ENCODE measurements at places on chromosomes 3 and 15. TPM values are rescaled to one million over a fixed set of nuclear protein-coding genes. Genes with fewer than 3 reads are reported as not detected.
A peak's percentile ranks its signal among the peaks of the same experiment; 100 is the strongest.

The EFHB gene
- 3.4 TPM for total RNA-seq

The GNAI2 gene
- total RNA-seq = 123 TPM

The CMTM8 gene
- 0.89 TPM for total RNA-seq

The NANOGP8 gene
- not detected for total RNA-seq

The PLSCR4 gene
- 61.3 TPM for total RNA-seq

The LMAN1L gene
- total RNA-seq = not detected

The CDHR4 gene
- total RNA-seq = 0.10 TPM

The HEMK1 gene
- 4.3 TPM for total RNA-seq

The SCN5A gene
- total RNA-seq = 1.8 TPM

The CAPN3 gene
- total RNA-seq = 34.6 TPM

The SUCNR1 gene
- 2.6 TPM for total RNA-seq

The GP5 gene
- 0.33 TPM for total RNA-seq

DNA sequence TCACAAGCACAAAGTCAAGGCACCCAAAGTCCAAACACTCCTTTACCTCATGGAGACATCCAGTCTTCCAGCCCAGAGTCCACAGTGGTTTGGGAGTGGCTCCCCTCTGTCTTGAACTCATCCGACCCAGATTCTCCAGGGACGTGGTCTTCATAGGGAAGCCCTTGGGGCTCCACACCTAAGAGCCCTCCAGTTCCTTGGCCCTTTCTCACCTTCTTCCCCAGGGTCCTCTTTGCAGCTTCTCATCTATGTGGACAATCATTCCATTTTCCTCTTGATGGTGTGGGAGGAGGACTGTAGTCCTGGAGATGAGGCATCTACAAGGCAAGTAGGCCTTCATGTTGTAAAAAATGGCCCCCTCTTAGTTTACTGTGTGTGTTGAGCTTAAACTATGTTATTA is 87.3 kb upstream of the RNF7 start:
- DNase-seq = no peak

- DNase-seq = no peak
Observed at GRCh38 chr15:62647202-62647842, 395.2 kb upstream of the TPM1 start.

DNA sequence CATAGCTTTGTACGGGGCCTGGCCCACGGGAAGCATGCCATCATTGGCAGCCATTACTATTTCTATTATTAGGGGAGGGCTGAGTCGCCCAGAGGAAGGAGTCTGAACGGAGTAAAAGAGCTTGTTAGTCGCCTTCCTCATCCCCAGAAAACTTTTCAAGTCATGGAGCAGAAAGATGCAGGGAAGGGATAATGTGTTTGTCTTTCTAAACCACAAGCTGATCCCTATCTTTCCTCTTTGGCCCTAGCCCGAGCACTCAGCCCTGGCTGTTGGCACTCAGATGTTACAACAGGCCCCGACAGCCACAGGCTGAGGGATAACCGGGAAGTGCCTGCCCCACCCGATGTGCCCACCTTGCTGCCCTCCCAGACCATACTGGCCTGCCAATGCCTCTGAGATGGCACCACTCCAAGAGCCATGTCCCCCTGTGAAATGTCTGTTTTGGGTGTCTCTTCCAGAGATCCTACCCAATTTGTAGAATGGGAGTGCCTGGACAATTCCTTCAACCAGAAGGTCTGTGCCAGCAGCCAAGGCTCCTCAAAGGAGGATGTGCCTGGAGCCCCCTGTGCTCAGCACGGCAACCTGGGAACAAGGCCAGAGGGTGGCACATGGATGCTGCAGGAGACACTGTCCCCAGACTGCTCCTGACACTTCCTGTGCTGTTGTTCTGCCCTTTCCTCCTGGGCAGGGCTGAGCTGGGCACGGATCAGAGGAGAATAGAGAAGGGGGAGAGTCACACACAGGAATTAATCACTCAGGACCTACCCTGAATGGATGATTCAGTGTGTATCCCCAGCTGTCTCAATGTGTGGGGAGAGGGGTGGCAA is 10.8 kb downstream of the PAK6 start:
- DNase-seq = no peak

GRCh38 chr3:37526511-37526910 is 335.2 kb upstream of the CTDSPL start:
- DNase-seq = no peak

DNA sequence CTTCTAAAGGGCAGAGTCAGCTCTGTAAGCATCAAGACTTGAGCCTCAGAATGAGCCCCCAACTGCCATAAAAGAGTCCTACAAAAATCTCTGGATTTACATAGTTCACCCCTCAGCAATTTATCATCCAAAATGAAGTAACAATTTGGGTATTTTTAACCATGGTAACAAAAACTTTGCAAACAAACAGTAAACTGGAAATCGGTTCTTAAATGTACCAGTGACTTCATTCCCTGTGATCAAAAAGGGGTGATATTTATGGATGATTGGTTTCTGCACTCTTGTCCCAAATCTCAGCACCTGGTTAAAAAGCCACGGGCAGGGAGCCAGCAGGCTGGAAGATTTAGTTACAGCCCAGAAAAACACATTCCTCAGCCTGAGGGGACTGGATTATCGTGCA is 73.6 kb downstream of the TFG start:
- no peak for DNase-seq

DNA sequence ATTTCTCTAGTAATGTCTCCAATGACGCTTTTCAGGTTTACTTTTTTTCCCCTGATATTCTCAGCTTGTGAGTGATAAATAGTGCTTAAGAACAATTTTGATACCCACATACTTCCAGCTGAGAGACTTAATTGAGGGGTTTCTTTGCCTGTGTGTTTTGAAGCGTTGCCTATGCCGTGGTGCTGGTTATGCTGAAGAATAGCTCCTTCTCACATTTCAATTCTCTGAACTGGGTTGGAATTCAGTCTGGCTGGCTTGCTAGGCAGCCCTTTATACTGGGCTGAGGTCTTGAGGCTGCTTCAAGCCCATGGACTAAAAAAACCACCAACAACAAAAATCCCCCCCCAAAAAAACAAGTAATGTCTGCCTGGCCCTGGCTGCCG is 87.4 kb downstream of the CHST2 start:
- DNase-seq = peak; percentile 37

DNA sequence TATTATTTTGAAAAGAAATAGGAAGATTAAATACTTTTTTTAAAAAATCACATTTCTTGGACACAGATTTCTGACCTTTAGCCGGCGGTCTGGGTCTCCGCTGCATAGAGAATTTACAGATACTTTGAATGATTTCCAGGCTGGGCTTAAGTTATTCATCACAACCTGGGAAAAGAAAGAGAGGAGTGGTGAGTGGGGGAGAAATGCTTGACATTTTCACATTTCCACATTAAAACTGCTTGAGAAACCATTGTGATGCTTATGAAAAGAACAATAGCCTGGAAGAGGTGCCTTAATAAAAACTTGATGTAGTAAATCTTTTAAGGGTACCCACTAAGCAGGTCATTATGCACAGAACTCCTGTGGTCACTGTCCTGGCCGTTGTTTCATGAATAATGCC is 166.8 kb upstream of the MRPL3 start:
- DNase-seq = no peak

DNA sequence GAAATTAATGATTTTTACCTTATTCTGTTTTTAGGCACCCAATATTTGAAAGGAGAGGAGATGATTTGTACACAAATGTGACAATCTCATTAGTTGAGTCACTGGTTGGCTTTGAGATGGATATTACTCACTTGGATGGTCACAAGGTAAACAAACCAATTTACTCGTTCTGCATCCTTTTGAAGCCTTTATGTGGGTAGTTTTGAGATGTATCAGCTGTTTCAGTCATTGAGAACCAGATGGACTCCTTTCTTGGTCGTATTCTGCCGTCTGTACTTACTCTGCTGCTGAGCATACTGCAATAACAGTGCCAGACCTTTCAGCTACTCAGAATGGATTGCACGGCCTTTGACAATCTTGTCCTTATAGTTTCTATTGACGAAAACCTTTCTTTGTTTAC is 13.3 kb downstream of the DNAJB11 start:
- DNase-seq = peak; percentile 27

DNA sequence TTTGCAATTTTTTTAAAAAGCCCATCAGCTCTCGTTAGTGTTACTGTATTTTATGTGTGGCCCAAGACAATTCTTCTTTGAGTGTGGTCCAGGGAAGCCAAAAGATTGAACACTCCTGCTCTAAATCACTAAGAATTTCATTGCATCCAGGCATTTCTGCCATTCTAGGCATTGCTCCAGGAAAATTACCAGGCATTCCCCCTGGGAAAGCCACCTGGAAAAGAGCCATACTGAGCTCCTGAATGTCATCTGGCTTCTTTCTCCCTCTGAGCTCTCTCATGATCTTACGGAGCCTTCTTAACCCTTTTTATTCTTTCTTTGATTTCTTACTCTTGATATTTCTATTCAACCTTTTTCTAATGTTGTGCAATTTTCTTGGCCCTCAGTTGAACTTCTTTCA is 202.2 kb downstream of the DOCK3 start:
- DNase-seq = no peak

GRCh38 chr3:162973428-162973917 is 1476.9 kb downstream of the OTOL1 start:
- DNase-seq = no peak

DNA sequence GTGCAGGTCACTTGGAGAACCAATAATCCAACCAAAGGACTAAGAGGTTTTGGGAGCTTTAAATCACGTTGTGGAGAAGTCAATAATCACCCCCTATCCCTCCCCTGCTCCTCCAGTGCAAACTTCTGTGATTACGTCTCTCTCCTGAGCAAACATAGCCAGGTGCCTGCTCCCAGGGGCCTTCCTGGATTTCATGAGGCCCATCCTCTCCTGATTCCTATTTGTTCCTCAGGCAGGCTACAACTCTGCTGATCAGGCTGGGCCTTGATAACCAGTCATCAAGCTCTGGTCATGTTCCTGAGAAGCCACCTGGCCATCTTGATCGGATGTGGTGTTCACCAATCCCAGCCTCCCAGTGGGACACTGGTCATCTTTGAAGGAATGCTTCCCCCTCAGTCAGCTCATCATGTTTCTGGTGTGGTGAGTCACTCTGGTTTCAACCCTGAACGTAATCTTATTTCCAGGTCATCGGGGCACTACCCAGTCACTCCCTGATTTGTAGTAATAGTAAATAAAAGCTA is 2.9 kb upstream of the ZNF710 start:
- DNase-seq = no peak

- DNase-seq = no peak
Observed at GRCh38 chr3:111081008-111081545, 9.5 kb downstream of the NECTIN3 start.

DNA sequence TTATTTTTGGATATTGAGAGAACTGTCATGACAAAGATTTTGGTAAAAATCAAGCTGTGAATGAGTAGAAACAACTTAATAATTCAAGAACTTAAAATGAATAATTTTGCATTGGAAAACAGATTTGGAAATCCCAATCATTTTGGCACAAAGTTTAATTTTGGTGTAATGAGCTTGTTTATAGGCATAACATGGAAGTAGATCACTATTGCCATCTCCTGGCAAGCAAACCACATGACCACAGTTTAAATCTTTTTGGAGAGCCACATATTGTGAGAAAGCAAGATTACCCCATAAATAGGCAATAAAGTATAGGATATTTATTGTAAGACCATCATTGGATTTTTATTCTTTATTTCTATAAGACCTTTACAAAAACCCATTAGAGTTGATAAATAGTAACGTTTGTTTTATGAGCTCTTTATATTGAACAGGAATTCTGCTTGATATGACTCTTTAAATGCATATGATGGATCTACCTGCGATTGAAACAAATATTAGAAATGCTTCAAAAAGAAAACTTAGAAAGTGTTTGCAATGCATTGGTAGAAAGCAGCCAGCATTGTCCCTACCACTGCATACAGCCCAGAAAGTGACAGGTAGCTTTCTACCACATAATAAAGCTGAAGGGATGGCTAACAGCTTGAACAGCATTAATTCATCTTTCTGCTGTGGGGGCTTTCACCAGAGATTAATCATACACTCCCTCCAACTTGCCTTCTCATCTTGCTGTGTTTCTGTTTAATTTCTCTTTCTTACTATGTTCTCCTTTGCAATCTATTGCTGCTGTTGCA is 766.8 kb downstream of the TBL1XR1 start:
- peak; percentile 23 for DNase-seq

DNA sequence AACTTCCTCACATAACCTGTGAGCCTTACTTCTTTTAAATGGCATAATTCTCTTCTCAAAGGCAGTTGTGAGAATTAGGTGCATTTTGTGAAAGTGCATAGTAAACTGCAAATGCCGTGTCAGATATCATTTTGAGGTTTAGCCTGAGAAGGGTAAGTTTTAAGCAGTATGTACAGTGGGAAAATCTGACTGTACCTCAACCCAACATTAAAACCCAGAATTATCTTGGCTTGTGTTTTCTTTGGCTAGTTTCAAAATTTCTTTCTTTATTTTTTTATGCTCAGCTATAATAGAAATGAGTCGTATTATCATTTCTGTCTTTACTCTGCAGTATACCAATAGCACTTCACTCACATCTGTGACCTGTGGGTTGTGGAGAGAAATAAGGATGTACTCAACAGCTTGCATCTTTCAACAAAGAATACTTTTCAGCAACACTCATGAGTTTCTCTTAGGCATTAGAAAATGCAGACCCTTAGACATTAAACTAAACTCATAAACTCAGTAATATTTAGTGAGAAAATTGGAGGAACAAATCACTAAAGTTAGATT is 65.7 kb downstream of the RASA2 start:
- no peak for DNase-seq
